ENCODE measurements at places on chromosomes 2 and 18. TPM values are rescaled to one million over a fixed set of nuclear protein-coding genes. Genes with fewer than 3 reads are reported as not detected.
A peak's percentile ranks its signal among the peaks of the same experiment; 100 is the strongest.

GRCh38 chr2:102053096-102053495, 61.3 kb downstream of the IL1R2 start:
- no peaks in the 10 kb centered on the region for H3K36me3 ChIP-seq
- no peaks in the 10 kb centered on the region for H3K27me3 ChIP-seq
- DNase-seq, result no peak
- H3K4me3 ChIP-seq, result no peak overlapping the region

GRCh38 chr2:196725218-196725617, 74.3 kb downstream of the GTF3C3 start:
- H3K27ac ChIP-seq, result no peak overlapping the region
- no peak overlapping the region for H3K4me3 ChIP-seq
- H3K27me3 ChIP-seq, result no peaks in the 10 kb centered on the region
- no peaks in the 10 kb centered on the region for H3K4me1 ChIP-seq
- DNase-seq, result no peak
- no peaks in the 10 kb centered on the region for H3K36me3 ChIP-seq

Gene DUSP28
- 8.6 TPM for total RNA-seq

Gene SRSF7
- 119 TPM for total RNA-seq

GRCh38 chr18:3345452-3345851, 83.5 kb downstream of the MYL12B start:
- H3K4me3 ChIP-seq, result no peak overlapping the region
- H3K36me3 ChIP-seq, result no peaks in the 10 kb centered on the region
- no peaks in the 10 kb centered on the region for H3K4me1 ChIP-seq
- H3K27me3 ChIP-seq, result no peaks in the 10 kb centered on the region

GRCh38 chr18:41949206-41949920, 5.7 kb upstream of the PIK3C3 start:
- no peaks in the 10 kb centered on the region for H3K36me3 ChIP-seq
- no peaks in the 10 kb centered on the region for H3K27me3 ChIP-seq
- no peak overlapping the region for H3K27ac ChIP-seq
- no peak for DNase-seq
- no peak overlapping the region for H3K4me3 ChIP-seq

DNA sequence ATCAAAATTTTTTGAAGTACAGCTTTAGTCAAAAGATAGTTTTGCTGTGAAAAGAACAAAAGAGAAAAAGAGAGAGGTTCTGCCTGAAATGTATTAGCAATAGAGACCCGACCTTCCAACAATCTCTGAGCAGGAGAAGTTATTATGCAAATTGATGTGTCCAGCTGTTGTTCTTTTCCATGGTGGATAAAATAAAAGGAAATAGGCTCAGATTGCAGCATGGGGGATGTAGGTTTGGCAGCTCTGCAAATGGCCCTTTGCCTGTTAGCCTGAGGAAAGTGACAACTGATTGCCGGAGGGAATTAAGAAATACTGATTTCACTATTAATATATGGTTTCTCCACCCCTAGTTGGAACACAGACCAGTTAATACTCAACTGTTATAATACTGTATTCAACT, 1283.2 kb upstream of the NXPH2 start:
- H3K27me3 ChIP-seq, result no peaks in the 10 kb centered on the region
- H3K4me3 ChIP-seq, result no peak overlapping the region
- no peaks in the 10 kb centered on the region for H3K4me1 ChIP-seq
- DNase-seq, result no peak

DNA sequence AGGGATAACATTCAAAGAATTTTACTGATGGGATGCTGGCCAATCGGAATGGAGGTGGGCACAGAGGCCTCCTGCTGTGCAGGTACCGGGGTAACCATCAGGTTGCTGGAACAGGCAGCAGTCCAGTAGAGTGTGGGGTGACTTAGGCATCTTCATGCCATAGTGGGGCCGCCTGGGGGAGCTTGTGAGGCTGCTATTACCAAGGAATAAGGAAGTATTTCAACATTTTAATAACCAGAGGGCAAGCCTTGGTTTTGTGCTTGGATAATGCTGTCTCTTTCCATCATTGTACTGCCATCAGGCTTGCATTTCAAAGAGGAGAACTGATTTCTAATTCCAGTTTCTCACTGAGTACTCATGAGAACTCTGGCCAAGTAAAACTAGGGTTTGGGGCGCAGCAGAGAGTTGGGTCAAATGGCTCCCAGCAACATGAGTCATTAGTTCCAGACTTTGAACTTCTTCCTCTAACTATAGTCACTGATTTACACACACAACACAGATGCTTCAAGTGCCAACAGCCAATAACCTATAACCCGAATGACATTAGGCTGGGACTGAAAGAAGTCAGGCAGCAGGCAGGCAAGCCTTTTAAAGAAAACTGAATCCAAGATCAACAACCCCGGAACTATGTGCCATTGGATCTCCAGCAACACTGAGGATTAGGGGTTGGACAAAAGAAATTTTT, 56.1 kb upstream of the FHL2 start:
- peak; percentile 21 for DNase-seq
- no peaks in the 10 kb centered on the region for H3K27me3 ChIP-seq
- peaks cover 23% of the 10 kb centered on the region for H3K4me1 ChIP-seq
- H3K27ac ChIP-seq, result no peak overlapping the region

DNA sequence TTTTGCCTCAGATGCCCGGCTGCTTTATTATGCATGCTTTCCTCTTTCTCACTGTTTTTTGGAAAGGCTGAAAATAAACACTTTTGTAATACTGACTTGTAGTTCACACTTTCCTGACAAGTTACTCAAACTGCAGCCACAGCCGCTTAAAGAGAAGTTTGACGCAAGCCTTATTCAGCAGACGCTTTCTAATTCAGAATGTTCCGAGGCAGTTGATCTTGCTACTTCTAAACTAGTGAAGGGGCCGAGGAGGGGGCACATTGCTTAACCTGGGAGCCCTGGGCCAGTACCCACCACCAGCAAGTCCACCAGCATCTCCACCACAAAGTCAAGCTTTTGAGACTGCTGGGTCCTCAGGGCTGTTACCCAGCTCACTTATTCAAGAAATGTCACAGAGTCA, 71.8 kb upstream of the SPRED2 start:
- no peaks in the 10 kb centered on the region for H3K36me3 ChIP-seq
- H3K4me1 ChIP-seq, result no peaks in the 10 kb centered on the region
- no peak overlapping the region for H3K4me3 ChIP-seq

DNA sequence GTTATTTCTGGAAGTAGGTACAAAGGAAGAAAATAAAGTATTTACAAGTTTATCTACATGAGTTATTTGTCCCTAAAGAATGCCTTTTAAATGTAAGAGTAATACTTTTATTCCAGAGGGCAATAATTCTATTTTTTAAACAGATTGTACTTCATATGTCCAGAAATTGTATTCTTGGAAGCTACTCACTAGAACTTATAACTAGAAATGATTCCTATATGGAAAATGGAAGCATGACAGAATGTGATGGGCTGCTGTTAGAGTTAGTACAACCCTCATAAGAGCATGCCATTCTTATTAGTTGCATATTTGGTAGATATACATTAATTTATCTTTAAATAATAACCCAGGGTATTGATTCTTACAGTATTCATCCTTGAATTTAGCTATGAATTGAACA, 362.0 kb downstream of the FSIP2 start:
- no peaks in the 10 kb centered on the region for H3K4me1 ChIP-seq
- no peaks in the 10 kb centered on the region for H3K36me3 ChIP-seq
- no peak overlapping the region for H3K4me3 ChIP-seq
- no peaks in the 10 kb centered on the region for H3K27me3 ChIP-seq
- DNase-seq, result no peak

DNA sequence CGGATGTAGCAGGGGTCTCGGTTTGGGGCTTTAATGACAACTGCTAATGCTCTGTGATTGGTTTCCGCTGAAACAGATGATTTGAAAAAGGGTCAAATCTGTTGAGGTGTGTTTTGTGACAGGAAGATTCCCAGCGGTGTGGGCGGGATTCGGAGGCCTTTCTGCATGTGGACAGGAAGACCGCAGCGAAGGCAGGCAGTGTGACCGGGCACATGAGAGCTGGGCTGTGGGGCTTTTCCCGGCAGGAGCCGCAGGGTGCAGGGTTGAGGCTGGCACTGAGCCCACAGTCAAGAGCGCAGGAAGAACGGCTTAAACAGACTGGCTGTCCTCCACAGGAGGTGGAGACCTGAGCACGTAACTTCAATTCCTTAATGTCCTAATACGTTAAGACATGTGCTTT, 180.0 kb upstream of the TPO start:
- H3K27ac ChIP-seq, result no peak overlapping the region
- no peaks in the 10 kb centered on the region for H3K27me3 ChIP-seq
- no peaks in the 10 kb centered on the region for H3K36me3 ChIP-seq
- no peak overlapping the region for H3K4me3 ChIP-seq

DNA sequence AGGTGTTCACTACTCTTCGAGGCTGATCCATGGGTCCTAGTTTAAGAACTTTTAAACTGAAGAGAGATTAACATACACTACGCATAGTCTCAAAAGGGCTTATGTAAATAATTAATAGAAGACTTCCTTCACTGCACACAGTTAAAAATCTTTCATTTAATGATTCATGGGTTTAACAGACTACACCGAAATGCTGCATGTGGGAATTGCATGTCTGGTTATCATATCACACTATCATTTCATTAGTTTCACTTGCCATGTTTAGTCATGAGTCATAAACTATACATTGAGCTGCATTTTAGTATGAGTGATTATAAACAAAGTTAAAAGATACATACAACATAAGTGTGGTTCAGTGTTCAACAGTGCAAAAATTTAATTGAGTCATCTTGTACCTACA, 31.2 kb downstream of the GLS start:
- H3K4me3 ChIP-seq, result no peak overlapping the region
- H3K27me3 ChIP-seq, result no peaks in the 10 kb centered on the region
- no peaks in the 10 kb centered on the region for H3K4me1 ChIP-seq
- no peak for DNase-seq
- H3K36me3 ChIP-seq, result no peaks in the 10 kb centered on the region

- H3K4me3 ChIP-seq, result no peak overlapping the region
- no peaks in the 10 kb centered on the region for H3K27me3 ChIP-seq
- DNase-seq, result peak; percentile 59
These were observed 70.0 kb downstream of the MBP start for GRCh38 chr18:77062518-77063003.

Gene IL1R2
- total RNA-seq, result 3.3 TPM

GRCh38 chr2:25566694-25567093, 106.7 kb downstream of the DTNB start:
- H3K4me1 ChIP-seq, result peaks cover 11% of the 10 kb centered on the region
- H3K27ac ChIP-seq, result no peak overlapping the region
- H3K27me3 ChIP-seq, result no peaks in the 10 kb centered on the region
- H3K36me3 ChIP-seq, result no peaks in the 10 kb centered on the region
- DNase-seq, result peak; percentile 15

DNA sequence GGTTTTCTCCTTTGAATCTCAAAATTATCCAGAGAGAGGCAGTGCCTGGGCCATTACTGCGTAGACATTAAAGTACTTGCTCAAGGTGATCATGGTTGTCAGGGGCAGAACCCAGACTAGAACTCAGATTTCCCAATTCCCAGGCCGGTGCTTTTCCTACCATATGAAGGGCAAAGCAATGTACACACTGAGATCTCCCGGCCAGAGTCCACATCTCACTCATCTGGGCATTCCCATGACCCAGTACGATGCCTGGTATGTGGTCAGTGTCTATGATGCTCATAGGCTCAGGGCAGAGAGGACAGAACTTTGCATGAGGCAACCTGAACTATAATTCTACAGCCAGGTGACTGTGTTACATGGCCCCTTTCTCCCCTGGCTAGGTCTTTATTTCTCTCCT, 531.4 kb downstream of the TDRD15 start:
- DNase-seq, result no peak
- H3K4me1 ChIP-seq, result no peaks in the 10 kb centered on the region
- H3K4me3 ChIP-seq, result no peak overlapping the region
- no peaks in the 10 kb centered on the region for H3K36me3 ChIP-seq

Gene TFCP2L1
- 178 TPM for total RNA-seq

- no peak overlapping the region for H3K27ac ChIP-seq
- no peak overlapping the region for H3K4me3 ChIP-seq
- H3K27me3 ChIP-seq, result no peaks in the 10 kb centered on the region
These were observed 331.3 kb downstream of the CYRIA start for GRCh38 chr2:16334366-16334765.

- H3K27ac ChIP-seq, result peak overlapping the region; percentile 17
- no peak for DNase-seq
- H3K27me3 ChIP-seq, result no peaks in the 10 kb centered on the region
These were observed 8.1 kb upstream of the WIPF1 start for GRCh38 chr2:174605687-174606086.

- no peak overlapping the region for H3K27ac ChIP-seq
- H3K27me3 ChIP-seq, result no peaks in the 10 kb centered on the region
- no peaks in the 10 kb centered on the region for H3K36me3 ChIP-seq
- no peak for DNase-seq
These were observed 387.8 kb downstream of the ZNF521 start for GRCh38 chr18:24964216-24964615.

GRCh38 chr2:231204581-231204980, 6.2 kb downstream of the ARMC9 start:
- no peaks in the 10 kb centered on the region for H3K36me3 ChIP-seq
- no peak overlapping the region for H3K4me3 ChIP-seq
- DNase-seq, result no peak
- no peaks in the 10 kb centered on the region for H3K27me3 ChIP-seq

- H3K27me3 ChIP-seq, result no peaks in the 10 kb centered on the region
- no peaks in the 10 kb centered on the region for H3K36me3 ChIP-seq
- no peak overlapping the region for H3K4me3 ChIP-seq
- DNase-seq, result no peak
- no peaks in the 10 kb centered on the region for H3K4me1 ChIP-seq
These were observed 6.6 kb upstream of the KLHL30 start for GRCh38 chr2:238131761-238132462.

- no peaks in the 10 kb centered on the region for H3K27me3 ChIP-seq
- H3K4me1 ChIP-seq, result peaks cover 15% of the 10 kb centered on the region
- peak; percentile 94 for DNase-seq
- peak within 1 kb of the TSS; percentile 84 for H3K4me3 ChIP-seq
- peak within 1 kb of the TSS; percentile 82 for H3K27ac ChIP-seq
These were observed at the start of gene USP34 for GRCh38 chr2:61470965-61471904. USP34 (minus strand) TSS chr2:61471087; CDS start chr2:61470692, 395 bp downstream.

Gene ITGA4
- 6.6 TPM for total RNA-seq

Gene C2orf66
- total RNA-seq, result not detected

- DNase-seq, result no peak
- H3K4me1 ChIP-seq, result no peaks in the 10 kb centered on the region
- H3K4me3 ChIP-seq, result no peak overlapping the region
These were observed 37.7 kb upstream of the MEX3C start for GRCh38 chr18:51235009-51235789.

GRCh38 chr18:2994603-2995432, 18.1 kb downstream of the LPIN2 start:
- H3K4me3 ChIP-seq, result no peak overlapping the region
- H3K4me1 ChIP-seq, result peaks cover 29% of the 10 kb centered on the region

Gene DSC1
- not detected for total RNA-seq

DNA sequence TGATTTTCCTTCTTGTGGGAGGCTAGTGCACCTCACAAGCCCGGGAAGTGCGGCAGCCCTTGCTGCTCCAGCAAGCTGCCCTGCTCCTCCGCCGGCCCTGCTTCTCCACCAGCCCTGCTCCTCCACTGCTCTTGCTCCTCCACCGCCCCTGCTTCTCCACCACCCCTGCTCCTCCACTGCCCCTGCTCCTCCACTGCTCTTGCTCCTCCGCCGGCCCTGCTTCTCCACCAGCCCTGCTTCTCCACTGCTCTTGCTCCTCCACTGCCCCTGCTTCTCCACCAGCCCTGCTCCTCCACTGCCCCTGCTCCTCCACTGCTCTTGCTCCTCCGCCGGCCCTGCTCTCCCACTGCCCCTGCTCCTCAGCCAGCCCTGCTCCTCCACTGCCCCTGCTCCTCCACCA, 95.6 kb downstream of the NDUFA10 start:
- no peak for DNase-seq
- no peaks in the 10 kb centered on the region for H3K27me3 ChIP-seq
- H3K4me3 ChIP-seq, result no peak overlapping the region
- H3K4me1 ChIP-seq, result no peaks in the 10 kb centered on the region
